ENCODE measurements at places on chromosomes 13 and 19.
A peak's percentile ranks its signal among the peaks of the same experiment; 100 is the strongest.

- no peak for DNase-seq
Measured at GRCh38 chr13:99962242-99962641, 9.3 kb downstream of the ZIC5 start.

- no peak for DNase-seq
Measured at GRCh38 chr19:49870309-49870901, 3.0 kb upstream of the PNKP start.

- no peak for DNase-seq
Measured at GRCh38 chr13:108185223-108185622, 30.1 kb downstream of the LIG4 start.

DNA sequence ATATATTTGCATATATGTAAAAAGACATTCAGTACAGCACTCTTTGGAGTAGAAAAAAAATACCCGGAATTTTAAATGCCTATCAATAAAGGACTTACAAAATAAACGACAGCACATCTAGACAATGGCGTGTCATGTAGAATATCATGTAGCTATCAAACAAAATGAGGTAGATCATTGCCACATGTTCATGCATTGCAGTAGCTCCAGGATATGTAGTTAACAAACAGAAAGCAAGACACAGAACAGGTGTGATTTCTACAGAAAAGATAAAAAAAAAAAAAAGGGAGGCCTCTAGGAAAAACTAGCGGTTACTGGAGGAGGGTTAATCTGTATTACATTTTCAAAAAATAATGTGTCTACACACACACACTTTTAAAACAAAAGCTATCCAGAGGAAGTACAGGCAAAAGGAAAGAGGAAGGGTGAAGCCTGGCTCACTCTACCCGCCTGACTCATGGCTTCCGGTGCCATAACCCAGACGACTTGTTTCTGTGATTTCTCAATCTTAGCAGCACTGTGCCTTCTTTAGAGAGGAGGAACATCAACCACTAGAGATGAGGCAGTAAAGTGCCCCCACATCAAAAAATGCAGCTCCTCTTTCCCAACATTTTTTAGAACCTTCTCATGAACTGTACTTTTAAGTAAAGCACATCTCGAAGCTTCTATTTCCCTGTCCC is 6.9 kb downstream of the KCTD12 start:
- DNase-seq: no peak

GRCh38 chr19:46447824-46448223 is 19.1 kb upstream of the PNMA8C start:
- DNase-seq: no peak

DNA sequence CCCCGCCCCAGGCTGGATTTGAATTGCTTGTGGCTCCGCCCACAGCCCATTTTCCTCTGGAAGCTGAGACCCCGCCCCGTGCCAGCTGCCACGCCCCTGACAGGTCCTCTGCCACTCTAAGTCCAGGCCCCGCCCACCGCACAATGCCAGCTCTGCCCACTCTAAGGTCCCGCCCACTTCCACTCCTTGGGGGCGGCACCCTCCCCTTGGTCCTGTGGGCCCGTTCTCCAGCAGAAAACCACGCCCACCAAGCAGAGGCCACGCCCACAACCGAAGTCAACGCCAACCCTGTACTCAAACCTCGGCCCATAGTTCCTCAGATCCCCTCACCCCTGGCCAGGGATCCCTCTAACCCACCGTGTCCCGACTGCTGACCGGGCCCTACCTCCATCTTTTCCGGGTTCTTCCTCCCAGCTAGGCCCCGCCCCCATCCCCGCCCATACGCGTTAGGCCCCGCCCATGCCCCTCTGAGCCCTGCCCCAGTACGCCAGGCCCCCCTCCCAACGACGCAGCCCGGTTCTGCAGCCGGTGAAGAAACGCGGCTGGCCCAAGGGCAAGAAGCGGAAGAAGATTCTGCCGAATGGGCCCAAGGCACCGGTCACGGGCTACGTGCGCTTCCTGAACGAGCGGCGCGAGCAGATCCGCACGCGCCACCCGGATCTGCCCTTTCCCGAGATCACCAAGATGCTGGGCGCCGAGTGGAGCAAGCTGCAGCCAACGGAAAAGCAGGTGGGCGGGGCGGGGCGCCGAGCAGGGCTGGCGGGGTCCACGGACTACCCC is 1.3 kb downstream of the HMG20B start:
- DNase-seq: peak; percentile 78

All from astrocyte of the cerebellum (primary cell).